Vagina (tissue), 2 donors: ENCODE measurements at places on chromosomes 11 and 22. TPM values are rescaled to one million over a fixed set of nuclear protein-coding genes. Genes with fewer than 3 reads are reported as not detected.

Gene CNGA4
- not detected for total RNA-seq

GRCh38 chr11:45385844-45386243, 99.7 kb upstream of the SYT13 start:
- DNase-seq = no peak

- DNase-seq = no peak
Observed at GRCh38 chr11:108793138-108793537, 128.3 kb downstream of the DDX10 start.

GRCh38 chr11:73625696-73626318, 20.6 kb upstream of the PLEKHB1 start:
- no peak for DNase-seq

DNA sequence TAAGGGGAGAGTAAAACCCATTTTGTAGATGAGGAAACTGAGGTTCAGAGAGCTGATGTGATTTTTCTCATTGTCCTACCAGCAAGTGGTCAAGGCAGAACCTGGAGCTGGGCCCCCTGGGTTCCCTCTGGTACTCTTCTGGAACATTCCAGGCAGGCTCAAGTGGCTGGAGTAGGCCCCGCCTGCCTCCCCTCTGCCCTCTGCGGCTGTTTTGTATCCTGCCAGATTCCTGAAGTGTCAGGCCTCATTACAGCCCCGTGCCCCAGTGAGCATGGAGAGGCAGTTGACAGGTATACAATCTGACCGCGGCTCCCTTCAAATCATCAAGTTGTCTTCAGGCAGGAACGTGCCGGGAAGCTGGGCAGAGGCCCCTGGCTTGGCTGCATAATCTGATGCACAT, 94.6 kb upstream of the CD82 start:
- DNase-seq = no peak
